ENCODE measurements at places on chromosomes 7 and 10.
A peak's percentile ranks its signal among the peaks of the same experiment; 100 is the strongest.

- peak; percentile 68 for DNase-seq
Observed at GRCh38 chr10:16597656-16598055, 76.0 kb upstream of the C1QL3 start.

- DNase-seq: no peak
Observed at GRCh38 chr10:1101946-1102345, 45.8 kb downstream of the WDR37 start.

GRCh38 chr10:24209946-24210491, 1.1 kb downstream of the KIAA1217 start:
- DNase-seq: no peak

GRCh38 chr10:117136391-117136975, 1.6 kb downstream of the VAX1 start:
- no peak for DNase-seq

DNA sequence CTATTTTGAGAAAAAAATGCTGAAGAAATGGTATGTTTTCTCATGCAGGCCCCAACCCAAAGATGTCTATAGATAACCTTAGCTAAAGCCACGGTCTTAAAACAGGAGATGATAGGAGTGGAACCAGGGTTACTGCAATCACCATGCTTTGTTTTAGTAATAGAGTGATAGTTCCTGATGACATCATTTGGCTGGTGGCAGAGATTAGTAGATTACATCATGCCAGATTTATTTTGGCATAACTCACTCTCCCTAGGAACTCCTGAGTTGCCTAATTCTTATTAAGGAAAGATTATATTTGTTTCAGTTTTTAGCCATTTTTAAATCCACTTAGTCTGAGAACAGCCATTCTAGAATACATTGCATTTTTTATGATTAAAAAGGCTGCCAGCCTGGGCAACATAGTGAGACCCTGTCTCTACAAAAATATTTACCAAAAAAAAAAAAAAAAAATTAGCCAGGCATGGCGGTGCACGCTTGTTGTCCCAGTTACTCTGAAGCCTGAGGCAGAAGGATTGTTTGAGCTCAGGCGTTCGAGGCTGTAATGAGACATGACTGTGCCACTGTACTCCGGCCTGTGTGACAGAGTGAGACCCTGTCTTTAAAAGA, 17.8 kb downstream of the ENO4 start:
- DNase-seq: no peak

GRCh38 chr10:60573336-60573735, 183.7 kb upstream of the ANK3 start:
- no peak for DNase-seq

DNA sequence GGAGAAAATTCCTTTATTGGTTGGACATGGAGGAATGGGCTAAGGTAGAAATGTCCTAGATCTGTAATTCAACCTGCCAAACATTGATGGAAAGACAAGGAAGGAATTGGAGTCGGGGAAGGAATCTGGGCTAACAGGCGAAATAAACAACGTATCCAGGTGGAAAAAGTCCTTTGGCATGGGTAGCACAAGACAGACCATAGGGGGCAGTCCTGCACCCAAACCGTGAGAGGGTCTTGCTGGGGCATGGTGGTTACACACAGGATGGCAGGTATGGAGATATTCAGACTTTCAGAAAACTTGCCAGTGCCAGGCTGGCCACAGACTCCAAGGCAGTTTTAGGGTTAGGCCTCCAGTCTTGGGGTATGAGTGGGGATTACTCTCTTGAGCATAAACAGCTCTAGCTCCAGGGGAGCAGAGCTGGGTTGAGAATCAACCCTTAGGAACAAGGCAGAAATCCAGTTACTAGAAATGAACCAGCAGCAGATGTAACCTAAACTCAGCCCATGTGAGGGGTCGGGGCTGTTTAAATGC, 188.6 kb upstream of the GDF10 start:
- no peak for DNase-seq

GRCh38 chr7:129101746-129102145, 42.8 kb upstream of the TSPAN33 start:
- no peak for DNase-seq

DNA sequence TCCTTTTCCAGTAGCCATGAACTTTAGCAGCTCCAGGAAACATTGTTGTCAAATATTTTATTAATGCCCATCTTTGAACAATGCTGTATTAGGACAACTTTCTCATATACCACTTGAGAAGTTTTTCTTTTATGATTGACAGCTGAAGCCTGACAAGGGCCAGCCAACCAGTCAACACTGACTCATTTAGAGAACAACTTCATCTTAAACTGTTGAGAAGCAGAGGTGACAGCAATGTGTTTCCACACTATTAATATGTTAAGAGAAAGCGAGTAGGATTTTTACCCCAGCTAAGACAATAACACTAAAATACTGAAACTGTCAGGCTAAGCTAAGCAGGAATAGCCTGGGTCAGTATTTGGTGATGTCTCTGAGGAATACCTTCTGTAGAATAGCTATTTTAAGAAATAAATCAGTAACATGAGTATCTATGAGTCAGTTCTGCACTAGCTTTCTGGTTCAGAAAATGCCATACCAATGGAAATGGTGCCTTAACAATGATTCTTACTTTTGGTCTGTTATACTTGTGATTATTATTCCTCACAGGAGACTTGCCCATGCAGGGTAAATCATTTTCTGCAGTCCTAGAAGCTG, 168.8 kb upstream of the POT1 start:
- DNase-seq: no peak

DNA sequence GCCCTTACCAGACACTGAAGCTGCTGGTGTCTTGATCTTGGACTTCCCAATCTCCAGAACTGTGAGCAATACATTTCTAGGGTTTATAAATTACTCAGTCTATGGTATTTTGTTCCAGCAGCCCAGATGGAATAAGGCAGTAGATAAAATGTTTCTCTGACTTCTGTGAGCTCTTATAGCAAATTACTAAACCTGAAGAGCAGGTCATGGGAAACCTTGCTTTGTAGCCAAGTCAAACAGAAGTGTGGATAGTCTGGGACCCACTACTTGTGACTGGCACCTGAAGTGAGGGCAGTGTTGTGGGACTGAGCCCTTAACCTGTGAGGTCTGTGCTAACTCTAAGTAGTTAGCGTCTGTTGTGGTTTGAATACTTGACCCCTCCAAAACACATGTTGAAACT, 4.6 kb upstream of the TBRG4 start:
- no peak for DNase-seq

- DNase-seq: no peak
Observed at GRCh38 chr10:102410429-102411073, 8.0 kb downstream of the PSD start.

DNA sequence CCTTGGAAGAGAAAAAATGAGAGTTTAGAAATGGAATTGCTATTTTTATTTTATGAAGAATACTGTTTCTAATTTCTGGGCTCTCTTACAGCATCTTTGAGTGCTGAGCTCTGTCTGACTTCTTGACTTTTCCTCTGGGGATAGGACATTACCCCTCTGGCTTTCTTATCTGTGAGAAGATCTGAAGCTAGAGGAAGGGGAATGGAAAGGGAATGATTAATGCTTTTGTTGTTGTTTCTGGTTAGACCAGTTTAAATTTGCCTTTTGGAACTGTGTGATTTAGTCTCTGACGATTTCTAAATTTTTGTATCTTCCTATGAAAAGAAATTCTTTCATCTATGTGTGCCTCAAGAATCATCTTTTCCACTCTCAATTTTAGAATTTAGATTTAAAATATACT, 811.4 kb downstream of the REEP3 start:
- no peak for DNase-seq

DNA sequence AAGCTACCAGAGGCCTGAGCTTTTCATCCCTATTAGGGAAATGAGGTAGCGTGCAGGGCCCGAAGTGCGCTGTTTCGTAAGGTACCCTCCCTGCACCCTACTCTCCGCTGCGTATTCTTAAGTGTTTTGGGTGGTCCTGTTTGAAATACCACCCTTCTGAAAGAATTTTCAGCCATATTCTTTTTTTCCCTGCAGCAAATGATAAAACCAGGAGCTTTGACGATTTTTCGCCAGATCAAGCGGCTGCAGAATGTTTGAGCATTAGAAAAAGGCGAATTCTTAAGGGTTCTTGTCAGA, 1.2 kb downstream of the RSBN1L start:
- no peak for DNase-seq
